Hypothalamus (tissue), 51 donors: ENCODE measurements at places on chromosomes 7 and 10.

DNA sequence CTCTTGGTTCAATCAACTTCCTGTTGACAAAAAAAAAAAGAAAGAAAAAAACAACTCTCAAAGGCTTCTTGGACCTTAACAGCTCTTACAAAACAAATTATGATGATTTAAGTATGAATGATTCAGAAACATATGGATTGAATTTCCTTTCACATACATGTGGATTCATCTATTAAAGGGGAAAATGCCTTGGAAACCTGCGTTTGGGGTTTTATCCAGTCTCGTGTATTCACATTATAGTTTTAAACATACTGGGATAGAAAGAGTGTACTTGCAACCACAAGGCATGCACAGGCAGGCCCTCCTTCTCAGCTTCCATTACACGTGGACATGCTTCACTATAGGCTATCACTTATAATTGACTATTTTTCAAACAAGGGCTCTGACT is 286.7 kb downstream of the INHBA start:
- DNase-seq, result no peak

DNA sequence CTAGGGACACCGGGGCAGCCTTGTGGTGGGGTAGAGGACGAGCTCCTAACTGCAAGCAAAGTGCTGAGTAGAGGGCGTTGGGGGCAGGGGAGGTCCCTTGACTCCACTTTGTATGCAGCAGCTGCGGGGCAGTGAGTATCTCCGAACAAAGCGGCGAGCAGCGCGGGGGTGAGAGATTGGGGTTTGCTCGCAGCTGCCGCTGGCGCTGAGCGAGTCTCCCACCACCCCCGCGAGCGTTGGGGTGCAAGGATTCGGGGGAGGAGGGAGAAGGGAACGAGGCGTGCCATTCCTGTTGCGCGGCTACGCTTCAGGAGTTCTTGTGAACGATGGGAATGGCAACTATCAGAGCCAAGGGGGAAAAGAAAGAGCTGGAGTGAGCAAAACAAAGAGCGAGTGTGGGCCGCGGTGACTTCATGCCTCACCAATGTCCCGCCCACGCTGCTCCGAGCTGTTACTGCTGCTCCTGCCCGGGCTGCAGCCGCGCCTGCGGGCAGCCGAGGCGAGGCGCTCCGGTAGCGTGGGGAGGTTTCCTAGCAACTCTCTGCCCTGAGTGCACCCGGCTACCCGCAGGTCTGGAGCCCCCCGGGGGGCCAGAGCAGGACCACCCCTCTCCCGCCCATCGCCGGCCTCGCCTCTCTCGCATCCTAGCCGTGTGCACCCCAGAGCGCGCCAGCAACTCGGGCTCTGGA is at the start of gene ITGB8:
ITGB8 (plus strand) TSS at position 662 of the 689 bp plus-strand sequence. CDS start 907 bp downstream, outside the sequence.
- peak; percentile 92 for DNase-seq

GRCh38 chr10:126124668-126125349 is 228.4 kb downstream of the FANK1 start:
- no peak for DNase-seq

GRCh38 chr7:139797607-139798006 is 19.8 kb upstream of the HIPK2 start:
- DNase-seq, result no peak

DNA sequence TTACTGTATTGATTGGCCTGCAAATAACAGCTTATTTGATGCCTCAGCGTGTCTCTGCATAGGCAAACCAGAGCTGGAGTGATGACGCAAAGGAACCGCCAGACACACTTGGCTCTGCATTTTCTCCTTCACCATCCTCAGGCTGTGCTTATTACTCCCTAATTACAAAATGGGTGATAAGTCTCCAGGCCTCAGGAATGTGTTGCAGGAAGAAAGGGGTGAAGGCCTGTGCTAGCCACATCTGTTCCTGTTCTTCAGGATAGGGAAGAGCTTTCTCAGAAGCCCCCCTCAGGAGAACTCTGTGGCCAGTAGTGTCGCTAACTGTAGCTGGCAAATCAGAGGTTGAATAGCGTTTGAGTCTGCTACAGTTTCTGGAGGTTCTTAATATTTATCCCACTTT is 5.1 kb downstream of the TDRD1 start:
- DNase-seq, result no peak

DNA sequence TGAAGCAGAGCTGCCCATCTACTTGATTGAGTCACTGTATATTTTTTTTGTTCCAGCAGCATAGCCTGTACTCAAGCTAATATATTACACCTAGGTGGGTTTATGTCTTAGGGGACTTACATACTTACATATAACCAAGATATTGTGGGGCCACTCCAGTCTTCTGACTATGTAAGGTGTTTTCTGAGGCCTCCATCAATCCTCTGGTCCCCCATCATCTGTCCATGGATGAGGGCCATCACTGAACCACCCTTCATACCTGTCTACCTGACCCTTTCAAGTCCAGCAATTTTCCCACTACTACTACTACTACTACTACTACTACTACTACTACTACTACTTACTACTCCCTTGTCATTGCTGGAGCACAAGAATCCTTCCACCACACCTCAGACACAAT is 3.2 kb upstream of the FAM241B start:
- DNase-seq, result no peak

DNA sequence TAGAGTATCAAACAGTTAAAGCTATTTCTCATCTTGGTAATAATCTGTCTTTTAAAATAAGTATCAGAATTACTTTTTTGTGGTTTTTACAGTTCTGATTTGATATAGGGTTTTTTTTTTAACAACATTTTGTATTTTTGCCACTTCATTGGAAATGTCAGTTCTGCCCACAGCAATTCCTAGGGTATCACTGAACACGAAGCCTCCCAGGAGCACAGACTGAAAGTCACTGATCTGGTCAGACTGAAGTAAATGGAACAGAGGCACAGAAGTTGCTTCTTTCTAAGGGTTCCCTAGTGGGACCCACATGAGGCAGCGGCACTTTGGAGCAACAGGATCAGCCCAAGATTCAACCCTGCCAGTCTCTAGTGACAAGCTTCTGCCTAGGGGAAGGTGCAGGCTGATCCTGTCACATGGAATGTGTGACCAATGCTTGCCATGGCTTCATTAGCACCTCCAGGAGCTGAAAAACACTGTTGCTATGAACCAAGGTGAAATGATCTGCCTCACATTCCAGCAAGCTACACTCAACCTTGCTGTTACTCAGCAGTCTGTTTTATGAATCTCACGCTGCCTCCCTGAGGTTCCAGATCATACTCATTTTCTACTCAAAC is 273.4 kb upstream of the CSTF2T start:
- DNase-seq, result no peak

- no peak for DNase-seq
These were observed 135.2 kb upstream of the ADO start for GRCh38 chr10:62669341-62669740.

- DNase-seq, result no peak
These were observed 163.8 kb downstream of the GRK5 start for GRCh38 chr10:119370972-119371703.

- no peak for DNase-seq
These were observed 355.5 kb downstream of the GLRX3 start for GRCh38 chr10:130491693-130492050.

GRCh38 chr10:117399341-117400196 is 24.3 kb upstream of the PDZD8 start:
- no peak for DNase-seq

- no peak for DNase-seq
These were observed 10.3 kb upstream of the PLAC9 start for GRCh38 chr10:80122110-80122710.

DNA sequence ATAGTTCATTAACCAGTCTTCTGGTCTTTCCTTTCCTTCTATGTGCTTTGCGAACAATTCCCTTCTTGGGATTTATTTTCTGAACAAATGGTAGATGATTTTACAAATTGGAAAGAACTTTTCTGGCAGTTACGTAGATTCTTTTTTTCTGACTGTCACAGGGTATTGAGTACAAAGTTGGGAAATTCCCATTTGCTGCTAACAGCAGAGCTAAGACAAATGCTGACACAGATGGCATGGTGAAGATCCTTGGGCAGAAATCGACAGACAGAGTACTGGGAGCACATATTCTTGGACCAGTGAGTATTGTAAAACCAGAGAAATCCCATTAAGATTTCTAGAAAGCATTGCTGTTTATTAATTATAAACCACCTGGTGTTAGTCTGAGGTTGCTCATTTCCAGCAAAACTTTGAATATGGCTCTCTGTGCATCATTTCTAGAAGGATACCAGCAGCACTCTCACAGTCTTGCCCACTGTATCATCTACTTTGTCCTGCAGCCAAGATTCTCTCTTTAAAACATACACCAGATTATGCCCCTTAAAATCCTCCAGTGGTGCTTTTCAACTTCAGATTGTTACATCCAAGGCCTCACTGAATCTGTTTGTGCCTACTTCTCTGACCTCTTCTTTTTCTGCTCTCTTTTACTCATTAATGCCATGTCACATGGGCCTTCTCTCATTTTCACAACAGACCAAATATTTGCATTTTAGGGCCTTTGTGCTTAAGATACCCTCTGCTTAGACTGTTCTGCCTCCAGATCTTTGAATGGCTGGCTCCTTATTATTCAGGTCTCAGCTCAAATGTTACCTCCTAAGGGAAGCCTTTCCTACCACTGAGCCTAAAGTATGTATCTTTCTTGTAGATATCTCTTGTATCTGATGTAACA is 27.0 kb downstream of the DLD start:
- no peak for DNase-seq

- no peak for DNase-seq
These were observed 4.6 kb upstream of the TMEM139 start for GRCh38 chr7:143280160-143280559.

DNA sequence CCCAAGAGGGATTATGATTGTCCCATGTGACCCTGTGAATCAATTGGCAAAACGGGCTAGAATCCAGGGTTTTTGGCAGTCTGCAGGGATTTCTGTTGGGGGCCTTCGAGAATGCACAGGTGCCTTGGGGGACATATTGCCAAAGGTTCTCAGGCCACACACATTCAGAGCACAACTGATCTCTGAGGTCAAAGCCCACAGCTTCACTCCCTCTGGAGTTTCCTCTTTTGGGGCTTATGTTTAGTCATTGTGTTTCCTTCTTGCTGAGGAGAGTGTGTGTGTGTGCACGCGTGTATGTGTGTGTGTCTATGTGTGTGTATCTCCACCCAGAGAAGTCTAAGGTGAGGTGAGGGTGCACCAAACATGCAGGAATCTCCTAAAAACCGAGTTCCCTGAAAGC is 8.8 kb downstream of the PPIF start:
- DNase-seq, result no peak

DNA sequence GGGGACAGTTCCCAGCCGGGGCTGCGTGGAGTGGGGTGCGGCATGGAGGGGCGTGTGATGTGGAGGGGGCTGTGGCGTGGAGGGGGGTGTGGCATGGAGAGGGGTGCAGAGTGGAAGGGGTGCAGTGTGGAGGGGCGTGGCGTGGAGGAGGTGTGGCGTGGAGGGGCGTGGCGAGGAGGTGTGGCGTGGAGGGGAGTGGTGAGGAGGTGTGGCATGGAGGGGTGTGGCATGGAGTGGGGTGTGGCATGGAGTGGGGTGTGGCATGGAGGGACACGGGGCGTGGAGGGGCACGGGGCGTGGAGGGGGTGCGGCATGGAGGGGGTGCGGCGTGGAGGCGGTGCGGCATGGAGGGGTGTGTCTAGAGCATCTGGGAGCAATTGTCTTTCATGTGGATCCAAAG is 33.6 kb downstream of the NKX6-2 start:
- DNase-seq, result no peak

DNA sequence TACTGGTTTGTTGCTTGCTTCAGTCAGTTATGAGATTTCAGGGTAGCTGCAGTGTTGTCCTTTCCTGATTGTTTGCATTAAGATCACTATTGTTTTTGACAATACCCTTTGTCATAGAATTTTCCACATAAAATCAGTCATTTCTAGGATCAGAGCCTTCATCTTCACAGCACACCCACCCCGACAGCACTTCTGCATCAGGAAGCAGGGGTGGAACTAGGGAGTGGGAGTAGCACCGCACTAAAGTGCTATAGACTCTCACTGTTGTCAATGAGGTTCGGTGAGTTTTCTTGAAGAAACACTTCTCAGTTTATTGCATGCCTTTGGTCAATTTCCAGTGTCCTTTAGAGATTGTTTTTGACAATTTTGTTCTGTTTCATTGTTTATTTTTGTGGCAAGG is 632.5 kb downstream of the AUTS2 start:
- no peak for DNase-seq

DNA sequence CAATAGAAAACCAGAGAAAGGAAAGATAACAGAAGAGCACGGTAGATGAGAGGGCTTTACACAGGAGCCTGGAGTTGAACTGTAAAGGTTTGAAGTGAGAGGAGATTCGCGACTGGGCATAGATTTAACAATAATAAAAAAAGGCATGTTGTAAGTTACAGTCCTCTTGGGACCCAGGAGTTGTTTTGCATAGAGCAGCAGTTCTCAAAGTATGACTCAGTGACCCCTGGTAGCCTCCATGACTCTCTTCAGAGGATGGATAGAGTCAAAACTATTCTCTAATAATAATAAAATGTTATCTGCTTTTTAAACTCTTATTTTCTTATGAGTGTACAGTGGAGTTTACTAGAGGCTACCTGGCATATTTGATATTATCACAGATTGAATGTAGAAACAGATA is 262.3 kb downstream of the SORCS3 start:
- DNase-seq, result no peak

- DNase-seq, result no peak
These were observed 50.2 kb downstream of the LMBR1 start for GRCh38 chr7:156842740-156843140.

GRCh38 chr7:132866144-132866531 is 215.8 kb downstream of the CHCHD3 start:
- DNase-seq, result no peak

GRCh38 chr10:116733566-116733965 is 8.8 kb downstream of the HSPA12A start:
- DNase-seq, result no peak

DNA sequence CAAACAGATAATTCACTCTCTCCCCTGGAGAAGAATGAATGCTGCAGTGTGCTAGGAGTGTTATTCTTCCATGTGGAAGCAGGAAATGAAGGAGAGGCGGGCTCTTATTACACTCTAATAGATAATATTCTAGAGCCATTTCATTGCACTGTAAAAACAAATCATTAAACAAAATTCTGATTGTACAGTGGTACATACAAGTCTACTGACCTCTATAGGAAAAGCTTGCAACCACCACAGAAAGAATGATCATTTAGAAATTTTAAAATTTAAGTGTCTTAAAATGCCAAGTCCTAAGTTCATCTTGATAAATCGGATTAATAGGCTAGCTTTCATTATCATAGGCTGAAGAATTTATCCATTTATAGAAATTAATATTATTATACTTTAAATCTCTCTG is 960.3 kb upstream of the LRRN3 start:
- no peak for DNase-seq

GRCh38 chr10:59942556-59942955 is 36.2 kb upstream of the CCDC6 start:
- DNase-seq, result no peak

- DNase-seq, result no peak
These were observed 181.8 kb upstream of the CSTF2T start for GRCh38 chr10:51881213-51881612.

GRCh38 chr10:127834221-127834620 is 58.5 kb downstream of the CLRN3 start:
- DNase-seq, result no peak

GRCh38 chr7:1873421-1873820 is 203.3 kb downstream of the ELFN1 start:
- no peak for DNase-seq

GRCh38 chr10:106992055-106992454 is 172.5 kb downstream of the SORCS1 start:
- no peak for DNase-seq

GRCh38 chr10:122298206-122298597 is 27.1 kb downstream of the BTBD16 start:
- no peak for DNase-seq
